ENCODE measurements at places on chromosomes 6 and 20.
A peak's percentile ranks its signal among the peaks of the same experiment; 100 is the strongest.

- DNase-seq, result no peak
Observed at GRCh38 chr20:1299522-1299921, 29.4 kb downstream of the SDCBP2 start.

DNA sequence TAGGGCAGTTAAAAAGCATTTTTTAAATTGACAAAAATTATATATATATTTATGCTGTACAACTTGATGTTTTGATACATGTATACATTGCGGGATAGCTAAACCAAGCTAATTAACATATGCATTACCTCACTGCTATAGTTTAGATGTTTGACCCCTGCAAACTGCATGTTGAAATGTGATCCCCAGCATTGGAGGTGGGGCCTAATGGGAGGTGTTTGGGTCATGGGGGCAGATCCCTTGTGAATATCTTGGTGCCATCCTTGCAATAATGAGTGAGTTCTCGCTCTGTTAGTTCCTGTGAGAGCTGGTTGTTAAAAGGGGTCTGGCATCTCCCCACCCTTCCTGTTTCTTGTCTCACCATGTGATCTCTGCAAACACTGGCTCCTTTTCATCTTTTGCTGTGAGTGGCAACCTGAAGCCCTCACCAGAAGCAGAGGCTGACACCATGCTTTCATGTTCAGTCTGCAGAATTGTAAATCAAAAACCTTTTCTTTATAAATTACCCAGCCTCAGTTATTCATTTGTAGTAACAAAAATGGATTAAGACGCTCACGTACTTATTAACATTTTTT is 111.8 kb downstream of the MCHR2 start:
- no peak for DNase-seq

GRCh38 chr6:90403489-90404381 is 107.1 kb upstream of the BACH2 start:
- DNase-seq, result no peak

DNA sequence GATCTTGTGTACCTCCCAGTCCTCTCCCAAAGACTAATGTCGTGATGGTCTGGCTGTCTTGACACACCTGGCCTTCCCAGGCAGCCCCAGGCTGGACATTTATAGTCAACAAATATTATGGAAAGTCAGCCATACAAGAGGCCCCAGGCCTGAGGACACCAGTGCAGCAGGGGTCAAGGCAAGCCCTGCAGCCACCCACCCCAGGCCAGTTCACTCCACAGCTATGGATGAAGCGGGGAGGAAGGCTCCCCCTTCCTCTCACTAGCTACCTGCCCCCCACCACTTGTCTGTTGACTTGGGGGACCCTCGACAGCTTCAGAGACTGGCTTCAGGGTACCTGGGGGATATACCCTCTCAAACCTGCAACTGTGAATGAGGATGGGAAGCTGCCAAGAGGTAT is 132.1 kb downstream of the MRPL14 start:
- no peak for DNase-seq

GRCh38 chr6:157484181-157484580 is 103.2 kb downstream of the ZDHHC14 start:
- no peak for DNase-seq

DNA sequence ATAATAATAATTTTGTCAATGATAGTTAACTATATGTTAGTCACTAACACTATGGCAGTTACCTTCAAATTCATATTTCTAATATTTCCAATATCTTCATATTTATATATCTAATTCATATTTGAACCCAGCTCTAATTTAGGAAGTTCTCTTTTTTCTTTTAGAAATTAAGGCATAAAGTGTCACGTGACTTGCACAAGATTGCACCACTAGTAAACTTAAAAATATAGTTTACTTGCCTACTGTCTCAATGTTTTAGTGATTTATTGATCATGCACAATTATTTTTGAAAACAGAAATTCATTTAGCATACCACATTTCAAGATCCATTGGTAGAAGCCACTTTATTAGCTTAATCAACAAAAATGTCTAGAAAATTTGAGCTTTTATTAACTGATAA is 508.7 kb upstream of the ZNF337 start:
- no peak for DNase-seq

GRCh38 chr6:127952176-127952575 is 51.3 kb upstream of the THEMIS start:
- DNase-seq, result no peak

DNA sequence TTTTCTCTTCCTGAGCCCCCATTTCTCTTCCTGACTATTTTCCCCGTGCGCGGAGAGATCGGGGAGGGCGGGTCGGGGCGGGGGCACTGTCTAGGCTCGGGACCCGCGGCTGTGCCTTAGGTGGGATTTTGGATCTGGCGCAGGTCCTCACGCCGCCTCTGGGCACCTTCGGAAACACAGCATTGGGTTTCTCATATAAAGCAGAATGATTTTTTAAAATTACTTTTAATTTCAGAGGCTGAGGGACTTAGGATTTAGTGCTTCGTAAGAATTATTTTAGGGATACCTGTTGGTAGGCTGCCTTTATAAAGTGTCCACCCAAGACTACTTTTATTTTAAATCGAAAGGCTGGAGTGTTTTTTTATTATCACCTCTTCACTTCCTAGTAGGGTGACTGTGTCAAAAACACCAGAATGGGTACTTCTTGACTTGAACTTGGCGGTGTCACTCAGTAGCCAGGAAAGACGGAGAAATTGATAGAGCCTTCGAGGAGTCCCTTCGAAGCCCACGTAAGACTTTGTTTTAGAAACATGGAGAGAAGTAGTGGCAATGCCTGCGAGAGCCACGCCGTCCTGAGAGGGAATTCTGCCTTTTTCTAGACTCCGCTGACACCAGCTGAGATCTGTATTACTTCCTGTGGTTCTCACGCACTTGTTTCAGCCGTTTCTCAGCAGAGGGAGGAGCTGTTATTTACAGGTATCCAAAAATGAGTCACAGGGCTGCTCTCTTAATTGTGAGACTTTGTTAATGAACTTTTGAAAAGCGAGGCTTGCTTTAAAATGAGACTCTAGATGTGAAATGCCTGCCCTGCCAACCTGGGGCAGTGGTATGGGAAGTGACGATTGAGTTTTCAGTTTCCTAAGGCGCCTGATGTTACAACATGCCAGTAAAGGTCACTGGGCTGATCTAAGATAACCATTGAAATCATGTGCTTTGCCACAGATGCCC is 667 bp downstream of the STX11 start:
- DNase-seq, result peak; percentile 24

- peak; percentile 30 for DNase-seq
Observed at GRCh38 chr20:57089699-57090144, 176.7 kb downstream of the BMP7 start.

DNA sequence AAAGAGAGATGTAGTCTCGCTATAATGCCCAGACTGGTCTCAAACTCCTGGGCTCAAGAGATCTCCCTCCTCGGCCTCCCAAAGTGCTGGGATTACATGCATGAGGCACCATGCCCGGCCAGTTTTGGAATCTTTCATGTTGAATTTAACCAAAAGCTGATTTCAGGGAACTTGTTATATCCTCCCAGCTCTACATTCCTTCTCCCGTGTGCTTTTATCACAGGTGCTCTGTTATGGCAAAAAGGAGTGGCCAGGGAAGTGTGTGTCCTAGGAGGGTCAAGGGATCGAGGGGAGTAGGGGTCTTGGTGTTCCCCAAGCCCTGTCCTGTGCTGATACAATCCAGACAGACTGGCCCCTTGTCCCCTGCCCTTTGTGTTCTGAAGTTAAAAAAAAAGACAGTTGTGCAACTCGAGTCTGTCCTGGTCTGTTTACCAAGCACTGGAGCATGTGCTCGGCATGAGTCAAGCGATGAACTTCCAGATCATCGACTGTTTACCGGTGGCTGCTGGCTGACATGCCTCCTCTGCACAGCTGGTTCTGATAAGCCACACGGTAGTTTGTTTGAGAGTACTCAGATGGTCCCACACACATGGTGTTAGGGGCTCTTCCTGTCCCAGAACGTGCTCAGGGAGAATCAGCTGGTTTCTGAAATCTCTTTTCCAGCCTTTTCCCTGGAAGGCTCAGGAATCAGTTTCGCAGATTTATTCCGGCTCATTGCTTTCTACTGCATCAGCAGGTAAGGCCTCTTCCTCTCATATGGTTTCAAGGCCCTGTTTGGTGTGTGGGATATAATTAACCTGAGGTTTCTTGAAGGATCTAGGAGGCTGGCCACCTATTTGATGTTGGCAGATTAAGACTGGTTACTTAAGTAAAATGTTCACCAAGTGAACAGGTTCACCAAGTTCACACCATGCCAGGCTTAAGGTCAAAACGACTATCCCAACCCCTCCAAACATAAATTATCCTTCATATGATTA is 52.6 kb upstream of the NAA20 start:
- no peak for DNase-seq

DNA sequence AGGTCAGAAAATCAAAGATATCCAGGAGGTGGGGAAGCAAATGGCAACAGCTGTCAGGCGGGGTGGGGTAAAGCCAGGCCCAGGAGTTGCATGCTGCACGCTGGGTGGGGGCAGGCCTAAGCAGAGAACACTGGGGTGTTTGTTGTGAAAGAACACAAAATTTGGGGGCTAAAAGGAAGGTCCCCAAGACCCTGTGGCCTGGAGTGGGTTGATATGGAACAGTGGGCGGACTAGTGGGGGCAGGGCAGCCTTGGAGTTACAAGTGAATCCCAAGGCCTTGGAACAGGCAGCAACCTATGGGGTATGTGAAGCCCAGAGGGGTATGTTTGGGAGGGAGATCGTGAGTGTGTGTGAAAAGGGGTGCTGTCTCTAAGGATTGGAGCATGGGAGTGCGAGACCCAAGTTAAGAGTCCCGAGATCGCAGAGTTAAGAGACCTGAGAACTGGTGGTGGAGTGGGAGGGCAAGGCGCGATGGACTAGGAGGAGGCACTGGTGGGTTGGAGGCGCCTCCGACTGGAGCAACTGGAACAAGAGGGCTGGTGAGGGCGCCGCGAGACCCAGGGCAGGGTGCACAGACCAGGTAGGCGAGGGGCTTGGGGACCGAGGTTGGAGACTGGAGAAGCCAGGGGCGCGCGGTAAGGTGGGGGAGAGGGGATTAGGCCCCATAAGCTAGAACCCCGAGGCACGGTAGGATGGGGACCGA is 658 bp downstream of the CUL7 start:
- no peak for DNase-seq

GRCh38 chr20:33677991-33678702 is 3.9 kb upstream of the NECAB3 start:
- DNase-seq, result no peak

GRCh38 chr6:15653581-15653980 is 9.2 kb downstream of the DTNBP1 start:
- DNase-seq, result no peak

- DNase-seq, result no peak
Observed at GRCh38 chr6:105728995-105729394, 326.1 kb upstream of the PREP start.

DNA sequence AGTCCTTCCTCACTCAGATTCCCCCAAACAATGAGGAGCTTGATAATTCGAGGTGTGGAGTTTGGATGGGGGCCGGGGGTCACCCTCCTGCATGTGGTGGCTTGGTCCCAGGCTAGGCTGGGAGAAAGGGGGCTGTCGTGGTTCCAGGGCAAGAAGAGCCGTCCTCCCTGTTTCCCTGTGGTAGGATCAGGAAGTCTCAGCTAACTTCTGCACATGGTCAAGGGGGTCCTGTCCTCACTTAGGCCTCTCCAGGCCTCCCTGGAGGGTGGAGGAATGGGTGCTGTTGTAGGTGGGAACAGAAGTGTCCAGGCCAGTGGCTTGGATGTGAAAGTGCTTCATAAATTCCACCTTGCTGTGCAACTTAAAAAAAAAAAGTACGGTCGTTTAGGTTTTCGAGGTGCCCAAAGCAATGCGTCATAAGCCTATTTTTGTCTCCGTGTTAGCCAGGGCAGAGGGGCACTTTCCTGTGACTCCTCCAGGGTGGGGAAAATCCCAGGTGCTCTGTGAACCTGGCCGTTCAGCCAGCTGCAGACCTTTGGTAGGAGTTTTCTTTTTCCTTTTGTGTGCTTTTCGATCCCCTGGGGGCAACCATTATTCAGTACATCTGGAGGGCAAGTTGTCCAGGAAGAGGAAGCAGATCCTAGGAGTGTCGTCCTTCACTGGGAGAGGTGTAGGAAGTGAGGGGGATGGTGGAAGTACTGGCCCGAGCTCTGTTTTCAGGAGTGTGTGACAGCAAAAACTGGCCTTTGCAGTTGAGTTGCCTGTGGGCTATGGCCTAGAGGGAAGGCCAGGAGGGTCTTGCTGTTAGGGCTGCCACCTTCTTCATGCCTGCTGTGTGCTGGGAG is 9.6 kb downstream of the IGF2R start:
- no peak for DNase-seq

- DNase-seq, result no peak
Observed at GRCh38 chr20:4987130-4987529, 14.2 kb downstream of the SLC23A2 start.

DNA sequence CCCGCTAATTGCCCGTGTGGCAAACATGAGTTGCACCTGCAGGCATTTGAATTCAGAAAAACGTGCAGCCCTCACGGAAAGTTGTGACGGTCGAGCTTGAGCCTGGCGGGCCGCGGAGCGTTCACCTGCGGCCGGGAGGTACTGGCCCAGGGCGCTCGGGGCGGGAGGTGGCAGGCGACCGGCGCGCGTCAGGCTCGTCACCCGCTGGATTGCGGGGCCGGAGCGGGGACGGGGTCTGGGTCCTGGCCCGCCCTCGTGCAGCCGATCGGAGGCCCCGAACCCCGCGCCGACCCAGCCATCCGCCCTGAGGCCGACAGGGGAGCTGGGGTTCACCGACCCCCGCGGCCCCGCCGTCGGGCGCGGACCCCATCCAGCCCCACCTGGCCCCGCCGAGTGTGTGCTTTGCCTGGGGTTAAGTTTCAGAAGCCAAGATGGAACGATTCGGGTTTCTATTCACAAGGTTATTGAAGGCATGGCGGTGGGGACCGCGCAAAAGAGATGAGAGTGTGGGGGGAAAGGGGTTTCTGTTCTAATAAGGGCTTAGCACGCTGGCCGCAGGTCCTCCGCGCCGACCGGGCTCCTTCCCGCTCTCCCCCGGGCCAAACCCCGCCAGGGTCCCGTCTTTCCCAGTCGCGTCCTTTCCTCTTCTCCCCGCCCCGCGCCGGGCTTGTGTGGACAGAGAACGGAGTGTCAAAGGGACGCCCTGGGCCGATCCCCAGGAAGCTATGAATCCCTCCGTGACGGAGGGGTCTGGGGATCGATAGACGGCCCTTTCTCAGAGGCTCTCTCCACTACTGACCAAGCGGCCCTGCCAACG is 1.6 kb upstream of the HEY2 start:
- DNase-seq, result no peak

DNA sequence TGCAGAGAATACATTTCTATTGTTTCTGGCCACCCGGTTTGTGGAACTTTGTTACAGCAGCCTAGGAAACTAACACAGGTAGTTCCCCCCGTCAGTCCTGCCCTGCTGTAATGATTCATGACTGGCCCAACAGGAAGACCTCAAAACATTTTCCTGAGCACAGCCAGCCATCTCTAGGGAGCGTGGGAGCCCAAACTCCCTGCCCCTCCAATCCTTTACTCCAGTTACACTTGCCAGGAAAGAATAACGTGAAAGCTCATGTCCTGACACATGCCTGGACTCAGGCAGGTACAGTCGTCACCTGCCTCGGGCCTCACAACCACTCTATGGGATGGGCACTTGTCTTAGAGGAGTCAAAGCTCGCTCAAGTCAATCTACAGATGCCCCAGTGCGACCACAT is 8.4 kb downstream of the TXNDC5 start:
- DNase-seq, result no peak

- no peak for DNase-seq
Observed at GRCh38 chr20:18767676-18768075, 45.9 kb upstream of the SCP2D1 start.

GRCh38 chr6:11143394-11144371 is 32.2 kb upstream of the ERVFRD-1 start:
- DNase-seq, result no peak
